ENCODE measurements at places on chromosomes 1 and 21. TPM values are rescaled to one million over a fixed set of nuclear protein-coding genes. Genes with fewer than 3 reads are reported as not detected.

DNA sequence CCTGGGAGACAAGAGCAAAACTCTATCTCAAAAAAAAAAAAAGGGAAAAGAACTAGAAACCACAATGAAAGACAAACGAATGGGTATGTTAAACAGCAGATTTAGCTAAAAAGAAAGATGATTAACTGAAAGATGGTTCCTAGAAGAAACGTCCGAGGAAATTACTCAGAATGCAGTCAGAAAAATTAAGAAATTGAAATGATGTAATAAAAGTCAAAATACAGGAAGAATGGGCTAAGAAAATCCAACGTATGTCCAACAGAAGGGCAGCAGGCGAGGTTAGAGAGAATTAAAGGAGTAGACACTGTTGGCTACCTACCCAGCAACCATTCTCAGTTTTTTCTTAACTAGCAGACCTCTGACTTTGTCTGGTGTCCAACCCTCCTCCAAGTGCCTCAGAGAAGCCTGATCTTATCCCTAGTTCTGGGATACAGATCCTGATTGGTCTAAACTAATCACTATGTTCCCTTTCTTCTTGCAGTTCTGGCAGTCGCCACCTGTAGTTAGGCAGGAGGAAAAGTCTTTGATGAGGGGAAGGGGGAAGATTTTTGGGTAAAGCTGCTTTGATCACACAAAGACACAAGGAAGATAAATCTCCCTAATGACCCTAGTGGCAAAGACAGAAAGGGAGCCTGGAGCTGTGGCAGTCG is 25.7 kb downstream of the GPR161 start:
- peaks cover 1% of the 10 kb centered on the region for H3K36me3 ChIP-seq
- H3K27me3 ChIP-seq = no peaks in the 10 kb centered on the region

- H3K27me3 ChIP-seq = peaks cover 27% of the 10 kb centered on the region
- H3K4me1 ChIP-seq = peaks cover 3% of the 10 kb centered on the region
- no peak for DNase-seq
- H3K27ac ChIP-seq = no peak overlapping the region
Observed at GRCh38 chr1:159123587-159123986, 47.0 kb upstream of the AIM2 start.

DNA sequence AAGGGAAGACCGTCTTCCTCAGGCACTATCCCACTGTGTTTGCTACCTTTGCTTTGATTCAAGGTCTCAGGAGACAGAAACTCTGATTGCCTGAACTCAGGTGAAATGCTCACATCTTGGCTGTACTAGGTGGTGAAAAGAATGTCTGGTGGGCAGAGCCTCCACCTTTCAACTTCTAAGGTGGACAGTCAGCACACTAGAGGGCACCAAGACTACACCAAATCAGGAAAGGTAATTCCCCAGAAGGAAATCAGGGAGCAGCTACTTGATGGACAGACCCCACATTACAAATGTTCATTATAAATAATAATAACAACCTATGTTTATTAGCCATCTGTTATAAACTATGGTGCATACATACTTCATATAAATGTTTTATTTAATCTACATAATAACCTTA is 220.9 kb downstream of the ATG4C start:
- no peaks in the 10 kb centered on the region for H3K36me3 ChIP-seq
- no peak overlapping the region for H3K27ac ChIP-seq
- DNase-seq = no peak

DNA sequence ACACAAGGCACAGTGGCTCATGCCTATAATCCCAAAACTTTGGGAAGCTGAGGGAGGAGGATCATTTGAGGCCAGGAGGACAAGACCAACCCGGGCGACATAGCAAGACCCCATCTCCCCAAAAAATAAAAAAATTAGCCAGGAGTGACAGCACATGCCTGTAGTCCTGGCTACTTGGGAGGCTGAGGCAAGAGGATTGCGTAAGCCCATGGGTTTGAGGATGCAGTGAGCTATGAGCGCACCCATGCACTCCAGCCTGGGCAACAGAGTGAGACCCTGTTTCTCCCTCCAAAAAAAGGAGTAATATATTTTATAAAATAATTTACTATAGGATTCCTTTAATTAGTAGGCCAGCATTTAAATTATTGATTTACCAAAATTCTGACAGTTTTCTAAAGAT is 89.8 kb downstream of the ACBD6 start:
- peaks cover 5% of the 10 kb centered on the region for H3K4me1 ChIP-seq
- no peak overlapping the region for H3K4me3 ChIP-seq
- no peak for DNase-seq
- no peak overlapping the region for H3K27ac ChIP-seq

The IL19 gene
- total RNA-seq = not detected

DNA sequence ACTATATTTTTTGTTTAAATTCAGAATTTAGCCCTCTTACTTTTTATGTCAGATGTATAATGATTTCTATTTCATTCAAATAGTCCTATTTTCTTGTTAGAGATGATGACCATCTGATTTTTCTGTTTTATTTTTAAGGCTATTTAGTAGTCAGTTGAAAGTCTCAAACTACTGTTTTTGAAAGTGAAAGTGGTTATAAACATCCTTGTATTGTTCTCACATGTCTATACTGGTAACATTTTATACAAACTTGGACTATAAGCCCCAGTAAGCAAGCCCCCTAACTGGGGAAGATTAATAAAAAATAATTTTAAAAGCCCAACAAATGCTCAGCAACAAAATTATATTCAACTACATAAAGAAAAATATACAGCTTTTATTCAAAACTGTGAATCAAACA is 271.3 kb upstream of the RGS18 start:
- no peaks in the 10 kb centered on the region for H3K27me3 ChIP-seq
- no peak for DNase-seq
- H3K36me3 ChIP-seq = no peaks in the 10 kb centered on the region

DNA sequence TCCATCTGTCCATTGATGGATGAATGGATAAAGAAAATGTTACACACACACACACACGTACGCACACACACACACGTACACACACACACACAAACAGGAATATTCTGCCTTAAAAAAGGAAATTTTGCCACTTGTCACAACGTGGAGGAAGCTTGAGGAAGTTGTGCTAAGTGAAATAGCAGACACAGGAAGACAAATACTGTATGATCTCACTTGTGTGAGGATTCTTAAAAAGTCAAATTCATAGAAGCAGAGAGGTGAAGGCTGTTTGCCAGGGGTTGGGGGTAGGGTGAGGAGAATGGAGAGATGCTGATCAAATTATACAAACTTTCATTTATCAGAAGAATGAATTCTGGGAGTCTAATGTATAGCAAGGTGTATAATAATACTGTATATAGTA is 73.2 kb downstream of the KIF14 start:
- peaks cover 12% of the 10 kb centered on the region for H3K4me1 ChIP-seq
- H3K27me3 ChIP-seq = no peaks in the 10 kb centered on the region
- H3K4me3 ChIP-seq = no peak overlapping the region
- no peaks in the 10 kb centered on the region for H3K36me3 ChIP-seq

GRCh38 chr21:31346256-31346821 is 2.3 kb upstream of the TIAM1 start:
- peaks cover 28% of the 10 kb centered on the region for H3K27me3 ChIP-seq
- peaks cover 26% of the 10 kb centered on the region for H3K4me1 ChIP-seq
- no peak overlapping the region for H3K27ac ChIP-seq
- no peak overlapping the region for H3K4me3 ChIP-seq
- DNase-seq = no peak
- peaks cover 2% of the 10 kb centered on the region for H3K36me3 ChIP-seq

GRCh38 chr1:152001631-152002584 is 8.2 kb upstream of the S100A10 start:
- peak; percentile 62 for DNase-seq
- no peaks in the 10 kb centered on the region for H3K36me3 ChIP-seq
- peaks cover 9% of the 10 kb centered on the region for H3K27me3 ChIP-seq
- peaks cover 14% of the 10 kb centered on the region for H3K4me1 ChIP-seq
- no peak overlapping the region for H3K27ac ChIP-seq

DNA sequence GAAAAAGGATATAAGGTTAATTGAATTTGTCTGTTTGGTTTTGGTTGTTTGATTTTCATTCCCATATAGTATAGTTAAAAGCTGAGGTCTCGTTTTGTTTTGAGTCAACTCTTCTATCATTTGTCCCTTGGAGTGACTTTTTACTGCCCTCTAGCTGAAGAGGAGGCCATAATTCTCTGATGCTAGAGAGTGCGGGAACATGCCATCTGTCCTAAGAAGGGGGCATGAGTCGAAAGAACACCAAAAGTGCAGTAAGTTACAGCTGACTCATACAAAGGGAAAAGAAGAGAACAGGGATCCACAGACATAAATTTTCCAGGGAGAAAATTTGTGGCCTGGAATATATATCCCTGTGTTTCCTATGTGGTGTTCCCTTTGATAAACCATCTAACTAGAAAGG is 4.1 kb downstream of the KRTAP21-3 start:
- no peaks in the 10 kb centered on the region for H3K27me3 ChIP-seq
- DNase-seq = no peak
- peaks cover 6% of the 10 kb centered on the region for H3K36me3 ChIP-seq
- H3K4me3 ChIP-seq = no peak overlapping the region
- peaks cover 15% of the 10 kb centered on the region for H3K4me1 ChIP-seq

- no peaks in the 10 kb centered on the region for H3K4me1 ChIP-seq
- no peaks in the 10 kb centered on the region for H3K36me3 ChIP-seq
- H3K27me3 ChIP-seq = no peaks in the 10 kb centered on the region
- no peak overlapping the region for H3K4me3 ChIP-seq
Observed at GRCh38 chr1:104195395-104195794, 445.7 kb downstream of the AMY1C start.

DNA sequence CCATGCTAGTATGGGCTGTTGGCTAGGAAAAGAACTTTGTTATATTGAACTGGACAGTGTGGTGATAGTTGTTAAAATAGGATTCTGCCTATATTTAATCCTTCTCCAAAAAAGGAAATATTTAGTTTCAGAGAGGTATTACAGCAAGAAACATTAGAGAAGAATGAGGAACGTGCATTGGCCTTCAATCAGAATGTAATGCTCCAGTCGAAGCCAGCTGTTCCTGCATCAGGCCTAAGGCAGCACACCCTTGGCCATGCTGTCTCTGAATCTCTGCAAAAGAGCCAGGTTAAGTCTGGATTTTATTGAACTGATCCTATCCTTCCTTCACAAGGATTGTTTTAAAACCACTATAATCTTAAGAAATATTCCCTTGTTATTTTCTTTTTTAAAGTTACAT is 35.3 kb upstream of the RALGPS2 start:
- no peaks in the 10 kb centered on the region for H3K36me3 ChIP-seq
- H3K27me3 ChIP-seq = no peaks in the 10 kb centered on the region
- no peak overlapping the region for H3K27ac ChIP-seq
- H3K4me1 ChIP-seq = peaks cover 2% of the 10 kb centered on the region

The KCNE2 gene
- not detected for total RNA-seq

The MTARC1 gene
- 0.33 TPM for total RNA-seq

DNA sequence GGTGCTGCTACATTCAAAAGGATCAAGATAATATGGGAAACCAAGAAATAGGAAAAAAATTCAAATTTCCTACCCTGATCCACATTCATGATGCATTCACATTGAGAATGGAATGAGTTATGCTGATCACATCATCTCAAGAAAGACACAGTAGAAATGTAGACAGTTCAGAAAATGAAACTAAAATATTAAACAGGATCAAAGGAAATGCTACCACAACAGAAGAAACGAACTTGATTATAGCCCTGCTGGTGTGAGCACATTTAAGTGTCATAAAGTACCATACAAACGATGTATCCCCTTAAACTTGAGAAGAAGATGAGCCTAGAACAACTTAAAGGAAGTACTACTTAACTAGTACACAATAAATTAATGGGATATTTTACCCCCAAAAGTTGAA is 21.3 kb downstream of the SYDE2 start:
- no peak for DNase-seq
- no peak overlapping the region for H3K27ac ChIP-seq
- peaks cover 12% of the 10 kb centered on the region for H3K4me1 ChIP-seq
- H3K4me3 ChIP-seq = peak overlapping the region; percentile 22
- H3K27me3 ChIP-seq = no peaks in the 10 kb centered on the region

DNA sequence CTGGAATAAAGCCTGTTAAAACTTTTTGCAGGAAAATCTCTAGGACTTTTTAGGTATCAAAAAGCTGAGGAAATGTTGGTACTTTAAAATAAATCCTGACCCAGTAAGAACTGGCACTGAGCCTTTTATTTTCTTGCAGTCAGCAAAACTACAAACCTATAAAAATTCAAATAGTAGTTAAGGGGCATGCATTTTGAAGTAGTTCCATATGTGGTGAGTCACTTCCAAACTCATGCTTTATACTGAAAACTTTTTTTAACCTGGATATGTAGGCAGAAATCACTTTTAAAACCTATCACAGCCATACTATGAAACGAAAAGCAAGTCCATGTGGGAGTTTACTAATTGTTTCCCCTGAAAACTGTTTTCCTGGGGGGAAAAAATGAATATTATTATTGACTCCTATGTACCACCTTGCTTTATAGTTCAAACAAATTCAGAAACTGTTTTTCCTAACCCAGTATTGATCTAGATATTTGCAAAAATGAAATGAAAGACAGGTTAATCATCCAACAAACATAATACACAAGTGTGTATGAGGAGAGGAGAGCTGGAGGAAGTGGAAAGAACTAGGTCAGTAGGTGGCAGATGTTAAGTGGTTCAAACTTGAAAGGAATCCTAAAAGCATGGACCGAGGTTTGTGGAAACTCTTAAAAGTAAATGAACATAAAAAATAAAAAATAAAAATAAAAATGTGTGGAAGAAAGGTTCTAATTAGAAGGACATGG is 30.5 kb downstream of the NRIP1 start:
- no peak for DNase-seq
- peak overlapping the region; percentile 79 for H3K27ac ChIP-seq
- H3K36me3 ChIP-seq = peaks cover 28% of the 10 kb centered on the region
- peak overlapping the region; percentile 38 for H3K4me3 ChIP-seq
- peaks cover 45% of the 10 kb centered on the region for H3K4me1 ChIP-seq

The SHE gene
- not detected for total RNA-seq

- H3K4me3 ChIP-seq = no peak overlapping the region
- H3K27me3 ChIP-seq = peaks cover 7% of the 10 kb centered on the region
- DNase-seq = no peak
- H3K4me1 ChIP-seq = peaks cover 2% of the 10 kb centered on the region
Observed at GRCh38 chr1:156903328-156904091, 10.0 kb downstream of the PEAR1 start.

The ETS2 gene
- total RNA-seq = 30.3 TPM

- H3K4me1 ChIP-seq = no peaks in the 10 kb centered on the region
- H3K4me3 ChIP-seq = no peak overlapping the region
- H3K27me3 ChIP-seq = peaks cover 35% of the 10 kb centered on the region
- DNase-seq = no peak
Observed at GRCh38 chr21:32962268-32962667, 63.5 kb upstream of the OLIG2 start.

GRCh38 chr1:61887076-61887867 is 145.0 kb downstream of the PATJ start:
- H3K27me3 ChIP-seq = no peaks in the 10 kb centered on the region
- H3K4me1 ChIP-seq = no peaks in the 10 kb centered on the region
- no peak overlapping the region for H3K4me3 ChIP-seq
- peaks cover 23% of the 10 kb centered on the region for H3K36me3 ChIP-seq
- no peak overlapping the region for H3K27ac ChIP-seq

DNA sequence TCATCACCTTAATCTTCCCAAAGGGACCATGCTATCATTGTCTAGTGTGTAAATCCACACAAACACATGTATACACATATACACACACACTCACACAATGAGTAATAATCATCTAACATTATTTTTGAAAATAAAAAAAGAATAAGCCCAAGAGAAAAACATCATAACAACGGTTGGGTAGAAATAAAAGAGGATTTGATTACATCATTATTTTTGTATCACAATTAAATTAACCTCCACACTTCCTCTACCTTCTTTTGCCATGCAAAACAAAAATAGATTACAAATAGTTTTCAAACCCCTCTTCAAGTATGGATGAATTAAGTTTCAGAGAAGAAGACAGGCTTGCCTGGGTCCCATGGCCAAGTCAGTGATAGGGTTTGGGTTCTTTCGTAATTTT is 238.1 kb downstream of the VAV3 start:
- no peak for DNase-seq
- no peaks in the 10 kb centered on the region for H3K27me3 ChIP-seq
- no peak overlapping the region for H3K4me3 ChIP-seq
- no peak overlapping the region for H3K27ac ChIP-seq

The LRRC71 gene
- total RNA-seq = not detected

The GSTM5 gene
- total RNA-seq = not detected

The PM20D1 gene
- total RNA-seq = 0.25 TPM

All from activated naive CD8-positive, alpha-beta T cell treated with anti-CD3 and anti-CD28 coated beads for 36 hours (primary cell).